ENCODE measurements at places on chromosomes 12 and 14.

DNA sequence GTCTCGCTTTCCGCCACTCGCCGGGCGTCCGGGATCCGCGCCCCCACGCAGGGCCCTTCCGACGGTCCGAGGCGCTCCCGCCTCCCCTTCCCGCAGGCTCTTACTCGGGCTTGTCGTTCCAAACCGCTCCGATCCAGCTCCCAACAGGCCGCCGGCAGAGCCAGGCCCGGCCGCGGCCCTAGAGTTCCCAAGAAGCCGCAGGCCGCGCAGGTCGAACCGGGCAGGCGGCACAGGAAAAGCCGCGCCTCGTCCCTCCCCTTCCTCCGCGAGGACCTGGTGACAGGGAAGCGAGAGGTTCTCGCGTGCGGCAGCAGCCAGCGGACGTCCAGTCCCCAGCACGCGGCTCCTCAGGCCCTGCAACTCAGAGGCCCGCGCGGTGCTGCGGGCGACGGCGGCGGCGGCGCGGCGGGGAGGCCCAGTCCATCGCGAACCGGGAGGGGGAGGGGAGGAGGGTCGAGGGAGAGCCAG is 272 bp downstream of the HECTD1 start:
- no peak for DNase-seq

- no peak for DNase-seq
These were observed 64.5 kb upstream of the DDX11 start for GRCh38 chr12:31008961-31009840.

DNA sequence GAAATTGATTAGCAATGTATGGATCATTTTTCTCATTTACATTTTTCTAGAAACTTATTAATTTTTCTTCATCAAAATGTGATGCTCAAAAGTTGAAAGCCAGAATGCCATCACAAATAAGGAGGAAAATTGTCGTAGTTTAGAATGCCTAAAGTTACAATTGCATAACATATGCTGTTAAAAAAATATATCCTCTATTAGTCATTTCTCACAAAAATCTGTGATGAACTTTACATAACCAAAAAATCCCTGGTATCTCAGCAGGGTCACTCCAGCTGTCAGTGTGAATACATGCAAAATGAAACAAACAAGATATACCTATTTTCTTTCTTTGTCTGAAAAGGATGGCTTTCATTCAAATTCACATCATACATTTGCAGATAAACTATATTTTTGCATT is 358.9 kb downstream of the PAWR start:
- no peak for DNase-seq

DNA sequence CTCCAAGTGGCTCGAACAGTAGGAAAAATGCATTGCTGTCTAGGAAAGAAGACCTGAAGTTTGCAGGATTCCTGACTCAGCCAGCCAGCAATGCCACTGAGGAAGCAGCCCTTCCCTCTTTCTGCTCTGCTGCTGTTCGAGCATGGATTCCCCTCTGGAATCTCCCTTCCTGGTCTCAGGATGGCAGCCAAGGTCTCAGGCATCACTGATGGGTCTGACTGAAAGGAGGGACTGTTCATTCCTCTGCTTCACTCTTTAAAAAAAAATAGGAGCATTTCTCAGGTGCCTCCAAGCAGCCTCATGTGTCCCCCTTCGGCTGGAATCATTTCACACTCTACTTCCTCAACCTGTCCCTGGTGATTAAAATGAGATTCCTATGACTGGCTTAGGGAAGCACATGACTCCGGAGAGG is 62.4 kb downstream of the SLC15A4 start:
- no peak for DNase-seq
